ENCODE measurements at places on chromosomes 2 and 18.

DNA sequence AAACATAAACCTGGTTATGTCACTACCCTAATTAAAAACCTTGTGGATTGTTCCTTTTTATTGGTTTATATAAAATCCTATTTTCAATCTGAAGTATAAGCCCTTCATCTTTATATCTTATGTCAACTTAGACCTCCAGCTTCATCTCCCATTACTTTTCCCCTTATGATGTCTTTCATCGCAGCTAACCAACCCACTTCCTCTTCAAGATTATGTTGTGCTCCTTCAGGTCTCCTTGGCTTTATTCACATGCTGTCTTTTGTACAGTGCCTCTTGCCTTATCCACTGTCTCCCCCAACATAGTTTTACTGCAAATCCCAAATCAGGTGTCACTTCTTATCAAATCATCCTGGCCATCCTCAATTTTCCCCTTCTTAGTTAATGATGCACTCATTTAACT is 25.9 kb downstream of the MBD5 start:
- DNase-seq: no peak

DNA sequence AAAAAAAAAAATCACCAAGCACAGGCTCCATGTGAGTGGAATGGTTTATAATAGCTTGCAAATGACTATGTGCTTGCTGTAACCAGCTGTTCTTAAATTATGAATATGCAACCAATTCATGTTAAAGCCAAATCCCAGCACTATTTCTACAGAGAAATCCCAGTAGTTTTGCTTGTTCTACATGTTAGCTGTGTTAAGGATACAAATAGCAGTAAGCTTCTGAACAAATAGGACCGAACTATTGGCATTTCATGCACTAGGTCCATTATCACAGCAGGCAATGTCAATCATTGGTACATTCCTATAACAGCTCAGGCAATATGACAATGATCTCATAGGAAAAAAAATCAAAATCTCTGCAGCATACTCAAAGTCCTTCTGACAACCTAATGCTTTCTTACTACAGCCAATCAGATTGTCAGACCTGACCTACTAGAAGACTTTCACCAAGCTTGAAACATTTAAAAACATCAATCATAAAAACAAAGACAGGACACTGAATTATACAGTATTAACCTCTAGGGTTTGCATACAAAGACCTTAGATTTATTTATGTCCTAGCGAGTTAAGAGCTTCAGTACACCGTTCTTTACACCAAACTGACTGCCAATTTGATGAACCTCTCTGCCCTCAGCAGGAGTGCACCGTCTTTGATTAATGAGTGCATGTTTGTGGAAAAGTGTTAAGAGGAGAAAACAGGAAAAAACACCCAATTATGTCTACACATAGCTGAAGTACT is 6.4 kb downstream of the BAZ2B start:
- no peak for DNase-seq

GRCh38 chr2:161104054-161104553 is 56.1 kb upstream of the TANK start:
- DNase-seq: no peak

- DNase-seq: no peak
These were observed 79.4 kb downstream of the TMEM182 start for GRCh38 chr2:102841107-102841840.

GRCh38 chr18:27627927-27628326 is 442.8 kb upstream of the CHST9 start:
- no peak for DNase-seq

- DNase-seq: no peak
These were observed 123.4 kb downstream of the GULP1 start for GRCh38 chr2:188414869-188415753.

DNA sequence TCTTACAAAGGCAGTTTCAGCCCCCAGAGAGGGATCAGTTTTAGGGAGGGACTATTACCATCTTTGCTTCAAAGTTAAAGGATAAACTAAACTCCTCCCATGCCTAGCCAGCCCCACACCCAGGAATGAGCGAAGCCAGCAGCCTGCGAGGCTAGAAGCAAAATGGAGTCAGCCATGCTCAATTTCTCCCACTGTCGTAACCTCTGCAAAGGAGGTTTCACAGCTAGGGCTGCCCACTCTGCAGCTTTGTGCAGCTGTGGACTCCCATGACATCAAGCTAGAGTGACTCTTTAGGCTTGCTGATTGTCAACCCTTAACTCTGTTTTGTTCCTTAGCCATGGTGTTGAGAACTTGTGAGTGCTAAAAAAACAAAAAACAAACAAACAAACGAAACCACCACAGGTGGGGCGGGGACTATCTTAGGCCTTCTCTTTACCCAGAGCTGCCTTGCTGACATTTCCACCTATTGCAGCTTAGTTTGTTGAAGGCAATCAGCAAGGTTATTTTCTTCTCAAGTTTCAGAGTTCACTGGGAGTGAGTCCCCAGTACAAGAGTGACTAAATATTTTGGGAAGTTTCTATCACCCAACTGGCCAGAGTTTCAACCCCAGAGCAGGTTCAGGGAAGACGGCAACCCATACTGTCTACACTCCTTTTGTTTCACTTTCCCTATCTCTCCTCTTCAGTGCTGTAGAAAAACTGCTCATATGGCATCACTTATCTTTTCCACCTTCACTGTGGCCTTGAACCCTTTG is 592.1 kb downstream of the XIRP2 start:
- DNase-seq: no peak

DNA sequence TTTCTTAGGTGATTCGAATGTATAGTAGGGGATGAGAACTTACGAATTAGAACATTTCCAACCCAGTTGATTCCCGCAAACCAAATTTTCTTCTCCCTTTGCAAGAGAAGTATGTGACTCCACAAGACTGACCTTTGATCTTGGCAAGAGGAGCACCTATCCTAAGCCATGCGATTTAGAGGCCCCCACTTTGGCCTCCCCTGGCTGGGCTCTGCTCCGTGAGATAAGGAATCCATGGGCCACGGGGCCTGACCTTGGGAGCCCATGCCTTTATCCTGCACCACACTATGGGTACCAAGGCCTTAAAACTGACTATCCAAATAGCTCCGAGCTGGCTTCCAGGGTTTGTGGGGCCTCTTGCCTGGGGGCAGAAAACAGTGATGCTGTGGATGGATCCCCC is 135.8 kb downstream of the LRRTM1 start:
- DNase-seq: no peak

GRCh38 chr2:61091485-61091884 is 25.8 kb downstream of the SANBR start:
- DNase-seq: no peak

DNA sequence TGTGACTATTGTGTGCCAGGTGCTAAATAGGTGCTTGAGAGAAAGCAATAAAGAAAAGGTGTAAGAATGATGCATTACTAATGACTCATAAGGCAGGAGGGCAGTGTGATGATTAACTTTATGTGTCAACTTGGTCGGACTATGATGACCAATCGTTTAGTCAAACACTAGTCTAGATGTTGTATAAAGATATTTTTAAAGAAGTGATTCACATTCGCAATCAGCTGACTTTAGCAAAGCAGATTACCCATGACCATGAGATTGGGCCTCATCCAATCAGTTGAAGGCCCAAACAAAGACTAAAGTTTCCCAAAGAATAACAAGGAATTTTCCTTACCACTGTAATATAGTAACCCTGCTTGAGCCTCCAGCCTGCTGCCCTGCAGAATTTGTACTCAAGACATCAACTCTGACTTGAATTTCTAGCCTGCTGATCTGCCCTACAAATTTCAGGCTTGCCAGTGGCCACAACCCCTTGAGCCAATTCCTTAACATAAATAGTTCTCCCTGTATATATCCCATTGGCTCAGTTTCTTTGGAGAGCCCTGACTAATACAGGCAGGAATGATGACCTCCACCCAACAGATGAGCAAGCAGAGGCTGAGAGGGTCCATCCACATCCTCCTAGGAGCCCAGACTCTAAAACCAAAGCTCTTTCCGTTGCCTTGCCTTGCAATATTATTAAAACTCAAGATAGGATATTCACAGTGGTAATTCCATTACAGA is 132.6 kb downstream of the ACTR3 start:
- no peak for DNase-seq

- DNase-seq: no peak
These were observed 109.4 kb upstream of the FANCL start for GRCh38 chr2:58350484-58350883.

DNA sequence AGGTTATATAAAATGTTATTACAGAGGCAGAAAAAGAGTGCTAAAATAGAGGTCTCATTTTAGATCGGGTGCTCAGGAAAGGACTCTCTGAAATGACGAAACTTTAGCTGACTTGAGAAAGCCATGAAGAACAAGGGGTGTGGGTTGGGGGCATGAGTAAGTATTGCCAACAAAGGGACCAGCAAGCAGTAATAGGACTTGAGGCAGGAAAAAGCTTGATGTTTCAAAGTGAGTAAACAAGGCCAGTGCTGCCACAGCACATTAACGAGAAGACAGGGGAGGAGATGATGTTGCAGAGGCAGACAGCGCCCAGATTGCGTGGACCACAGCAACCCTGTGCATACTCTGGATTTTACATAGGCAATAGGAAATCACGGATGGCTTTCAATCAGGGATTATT is 318.8 kb downstream of the ZEB2 start:
- no peak for DNase-seq

DNA sequence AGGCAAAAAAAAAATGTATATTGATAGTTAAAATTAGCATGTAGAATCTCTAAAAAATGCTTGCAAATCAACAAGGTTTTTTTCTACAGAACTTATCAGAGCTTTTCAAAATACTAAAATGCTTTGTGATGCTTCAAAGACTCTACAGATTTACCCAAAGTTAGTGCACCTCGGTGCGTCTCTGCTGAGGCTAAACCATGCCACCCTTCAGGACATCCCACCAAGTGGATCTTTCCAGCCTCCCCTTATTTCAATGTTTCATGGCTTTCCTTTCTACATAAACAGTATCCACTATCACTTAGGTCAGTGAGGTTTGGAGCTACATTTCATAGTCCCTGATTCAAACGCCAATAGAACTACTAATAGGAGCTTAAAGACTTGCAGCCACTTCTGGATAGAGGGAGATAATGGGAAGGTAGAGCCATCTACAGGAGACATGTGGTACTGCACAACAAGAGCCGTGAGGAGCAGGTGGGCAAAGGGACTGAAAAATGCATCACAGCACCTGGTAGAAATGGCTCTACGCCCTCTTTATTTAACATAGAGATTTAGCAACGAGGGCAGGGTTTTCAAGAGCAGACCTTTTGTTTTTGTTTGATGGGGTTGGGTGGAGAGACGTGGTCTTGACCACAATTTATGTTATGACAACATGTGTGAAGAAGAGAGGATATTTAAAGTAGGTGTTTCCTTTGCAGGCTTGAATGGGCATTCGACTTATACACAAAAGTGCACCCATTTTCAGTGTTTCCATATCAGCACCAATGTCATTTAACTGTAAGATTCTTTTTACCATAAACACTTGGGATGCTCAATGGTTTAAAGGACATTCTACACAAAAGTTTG is 56.1 kb upstream of the SLC35G4 start:
- DNase-seq: no peak

- DNase-seq: no peak
These were observed 49.4 kb upstream of the STON1 start for GRCh38 chr2:48480526-48480925.

GRCh38 chr2:123532994-123533393 is 492.1 kb upstream of the CNTNAP5 start:
- no peak for DNase-seq

GRCh38 chr2:158932131-158932645 is 36.3 kb upstream of the TANC1 start:
- DNase-seq: no peak

- peak; percentile 32 for DNase-seq
These were observed 405.9 kb downstream of the XIRP2 start for GRCh38 chr2:167293943-167294775.

DNA sequence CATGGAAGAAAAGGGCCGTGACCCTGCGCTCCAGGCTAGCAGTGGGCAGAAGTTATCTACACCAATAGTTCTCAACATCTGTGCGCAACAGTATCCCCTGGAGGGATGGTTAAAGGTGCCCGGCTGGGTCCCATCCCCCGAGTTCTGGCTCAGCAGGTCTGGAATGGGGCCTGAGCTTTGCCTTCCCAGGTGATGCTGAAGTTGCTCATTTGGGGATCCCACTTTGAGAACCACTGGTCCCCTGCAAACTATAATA is 31.1 kb downstream of the DNMT3A start:
- DNase-seq: no peak
